H7 (cell line): ENCODE measurements at places on chromosomes 7 and 10. TPM values are rescaled to one million over a fixed set of nuclear protein-coding genes. Genes with fewer than 3 reads are reported as not detected.

DNA sequence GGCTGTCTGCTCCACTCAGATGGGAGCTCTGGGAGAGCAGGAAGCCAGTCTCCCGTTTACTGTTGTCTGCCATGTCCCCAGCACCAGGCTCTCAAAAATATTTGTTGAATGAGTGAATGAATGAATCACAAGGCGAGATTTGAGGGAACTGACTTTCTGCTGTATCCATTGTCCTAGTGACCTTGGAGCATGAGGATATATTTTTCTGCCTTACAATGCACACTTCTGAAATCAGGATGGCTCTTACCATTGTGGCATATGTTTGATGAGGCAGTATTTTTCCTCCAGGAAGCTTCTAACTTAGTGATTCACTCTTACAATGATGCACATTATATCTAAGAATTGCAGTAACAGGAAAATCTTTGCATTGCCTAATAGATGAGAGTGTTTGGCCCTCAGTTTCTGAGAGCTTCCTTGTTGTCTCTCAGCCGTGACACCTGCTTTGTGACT lies 136.4 kb downstream of the RPS24 start:
- DNase-seq: no peak

DNA sequence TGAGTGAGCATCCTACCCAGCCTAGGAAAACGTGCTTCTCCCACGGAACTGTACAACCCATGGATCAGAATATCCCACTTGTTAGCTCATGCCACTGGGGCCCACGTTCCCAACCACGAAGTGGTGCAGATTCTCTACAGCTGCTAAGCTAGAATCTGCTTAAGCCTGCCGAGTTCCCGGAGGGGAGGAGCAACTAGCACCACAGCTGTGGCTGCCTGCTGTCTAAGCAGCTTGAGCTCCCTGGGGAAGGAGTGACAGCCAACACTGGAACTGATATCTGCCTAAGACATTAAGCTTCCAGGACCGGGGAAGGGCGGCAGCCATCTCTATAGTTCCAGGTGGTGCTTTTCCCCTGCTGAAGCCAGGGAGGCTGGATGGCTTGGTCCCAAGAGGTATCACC lies 334.7 kb upstream of the CHRM2 start:
- DNase-seq: no peak

- DNase-seq: no peak
These were observed 396.3 kb downstream of the SORCS1 start for GRCh38 chr10:106768204-106768603.

EPHB6 gene
- 4.0 and 8.8 TPM in 2 replicates for total RNA-seq

GRCh38 chr10:21750424-21750823 lies 216.4 kb downstream of the MLLT10 start:
- peak; percentile 62 for DNase-seq

- DNase-seq: no peak
These were observed 163.8 kb downstream of the RGS10 start for GRCh38 chr10:119378737-119379067.

- DNase-seq: peak; percentile 64
These were observed 13.7 kb downstream of the MMP21 start for GRCh38 chr10:125761961-125762360.

DNA sequence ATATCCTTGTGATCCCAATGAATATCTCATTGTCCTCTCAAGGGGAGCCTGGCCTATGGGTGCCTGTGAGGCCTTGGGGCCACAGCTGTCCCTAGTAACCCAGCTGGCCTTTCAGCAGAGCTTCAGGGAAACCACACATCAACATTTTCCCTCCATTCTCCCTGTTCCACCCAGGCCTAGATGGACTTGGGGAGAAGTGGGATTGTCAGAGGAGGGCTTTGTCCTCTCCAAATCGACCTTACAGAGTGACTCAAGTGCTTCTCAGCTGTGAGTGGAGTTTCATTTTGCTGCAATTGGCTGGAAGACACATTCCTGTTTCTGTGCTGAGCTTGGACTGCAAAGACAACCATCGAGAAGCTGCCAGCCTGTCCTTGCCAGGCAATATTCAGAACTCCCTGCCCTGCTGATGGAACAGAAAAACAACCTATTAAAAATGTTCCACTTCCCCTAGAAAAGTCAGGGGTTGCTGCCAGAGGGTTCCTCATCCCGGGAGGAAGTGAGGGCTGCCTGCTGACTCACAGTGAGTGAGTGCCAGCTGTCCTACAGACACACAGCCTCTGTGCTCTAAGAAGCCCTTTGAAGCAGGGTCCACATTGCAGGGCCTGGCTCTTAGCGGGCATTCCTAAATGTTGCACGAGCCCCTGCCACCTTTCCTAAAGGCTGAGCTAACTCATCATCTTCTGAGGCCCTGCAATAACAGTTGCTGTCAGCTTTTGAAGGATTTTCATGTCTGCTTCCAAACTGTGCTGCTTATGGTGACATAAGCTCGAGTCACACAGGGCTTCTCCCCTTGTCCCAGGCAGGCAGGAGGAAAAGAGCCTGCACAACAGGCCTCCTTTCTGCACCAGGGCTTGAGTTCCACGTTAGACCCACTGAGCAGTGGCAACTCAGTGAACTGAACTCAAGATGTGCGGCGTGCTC lies 20.5 kb downstream of the STRA8 start:
- no peak for DNase-seq

- no peak for DNase-seq
These were observed 6.5 kb upstream of the PODXL start for GRCh38 chr7:131562941-131563340.

FBXL13 gene
- 0.97 and 1.3 TPM in 2 replicates for total RNA-seq

CLDN15 gene
- total RNA-seq: 4.2 and 6.1 TPM in 2 replicates
